ENCODE measurements at places on chromosomes 1 and 21.

DNA sequence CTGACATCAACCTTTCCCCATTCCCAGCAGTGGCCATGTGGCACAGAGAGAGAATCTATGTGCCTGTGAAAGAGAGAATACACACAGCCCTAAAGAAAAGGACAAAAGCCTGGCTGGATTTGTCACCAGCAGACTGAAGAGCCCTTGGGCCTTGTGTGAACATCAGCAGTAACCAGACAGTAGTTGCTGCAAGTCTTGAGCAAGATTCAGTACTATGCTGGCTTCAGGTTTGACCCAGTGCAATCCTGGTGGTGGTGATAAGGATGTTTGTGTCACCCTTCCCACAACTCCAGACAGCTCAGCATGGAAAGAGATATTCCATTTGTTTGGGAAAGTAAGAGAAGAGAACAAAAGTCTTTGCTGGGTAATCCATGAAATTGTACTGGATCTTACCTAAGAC lies 28.4 kb upstream of the GBP6 start:
- no peak for DNase-seq

GRCh38 chr1:119097380-119097779 lies 43.1 kb downstream of the WARS2 start:
- DNase-seq = no peak

DNA sequence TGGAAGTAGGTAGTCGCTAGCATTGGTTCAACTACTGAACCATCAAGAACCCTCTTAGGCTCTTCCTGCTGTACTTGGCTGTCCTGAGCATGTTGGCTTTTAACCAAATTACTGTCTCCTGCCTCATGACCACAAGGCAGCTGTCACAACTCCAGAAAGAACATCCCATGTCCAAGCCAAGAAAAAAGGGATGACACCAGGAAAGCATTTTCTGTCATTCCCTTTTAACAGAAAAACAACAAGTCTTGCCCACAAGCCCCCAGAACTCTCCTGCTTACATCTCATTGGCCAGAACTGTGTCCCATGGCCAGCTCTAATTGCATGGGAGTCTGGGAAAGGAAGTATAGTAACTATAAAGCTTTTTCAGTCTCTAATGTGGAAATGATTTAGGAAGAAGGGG lies 2.4 kb upstream of the RNU5D-1 start:
- DNase-seq = no peak

DNA sequence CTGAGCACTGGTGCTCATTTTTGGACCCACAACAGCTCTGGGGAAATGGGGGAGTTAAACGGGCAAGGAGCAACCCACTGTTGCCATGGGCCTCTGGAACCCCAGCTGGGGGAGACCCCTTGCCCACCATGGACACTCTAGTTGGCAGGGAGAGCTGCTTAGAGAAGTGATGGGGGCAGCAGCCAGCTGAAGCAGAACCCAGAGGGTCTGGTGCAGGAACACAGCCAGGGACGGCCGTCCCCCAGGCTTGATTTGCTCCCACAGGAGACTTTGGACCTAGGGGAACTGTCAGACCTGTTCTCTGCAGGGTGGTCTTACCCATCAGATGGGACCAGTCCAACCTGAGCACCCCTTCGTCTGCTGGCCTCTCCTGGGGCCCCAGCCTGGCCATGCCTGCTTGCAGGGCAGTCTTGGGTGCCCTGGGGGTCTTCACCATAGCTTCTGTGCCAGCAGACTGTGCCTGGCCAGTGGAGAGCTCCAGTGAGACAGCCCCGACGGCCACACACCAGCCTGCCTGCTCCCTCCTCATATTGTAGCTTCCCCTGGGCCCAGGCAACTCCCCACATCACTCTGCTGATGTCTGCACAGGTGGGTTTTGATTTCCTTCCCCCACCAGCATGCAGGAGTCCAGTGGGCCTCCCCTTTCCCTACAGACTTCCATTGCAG lies 11.3 kb downstream of the SPATC1L start:
- no peak for DNase-seq

GRCh38 chr1:214364386-214364785 lies 83.4 kb downstream of the SMYD2 start:
- no peak for DNase-seq

DNA sequence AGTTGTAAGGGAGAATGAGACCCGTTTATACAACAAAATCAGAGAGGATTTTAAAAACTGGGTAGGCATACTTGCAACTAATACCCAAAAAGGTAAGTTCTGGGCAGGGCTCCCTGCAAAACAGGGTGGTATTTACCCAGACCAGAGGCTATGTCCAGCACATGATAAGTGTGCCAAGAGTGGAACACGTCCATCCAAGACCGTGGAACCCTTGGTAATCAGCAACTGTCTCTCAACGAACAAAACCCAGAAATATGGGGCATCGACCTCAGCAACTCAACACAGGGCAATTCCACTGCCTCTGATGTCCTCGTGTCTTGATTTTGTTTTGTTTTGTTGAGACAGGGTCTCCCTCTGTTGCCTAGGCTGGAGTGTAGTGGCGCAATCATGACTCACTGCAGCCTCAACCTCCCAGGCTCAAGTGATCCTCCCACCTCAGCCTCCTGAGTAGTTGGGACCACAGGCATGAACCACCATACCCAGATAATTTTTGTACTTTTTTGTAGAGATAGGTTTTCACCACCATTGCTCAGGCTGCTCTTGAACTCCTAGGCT lies 26.7 kb upstream of the MX1 start:
- no peak for DNase-seq

DNA sequence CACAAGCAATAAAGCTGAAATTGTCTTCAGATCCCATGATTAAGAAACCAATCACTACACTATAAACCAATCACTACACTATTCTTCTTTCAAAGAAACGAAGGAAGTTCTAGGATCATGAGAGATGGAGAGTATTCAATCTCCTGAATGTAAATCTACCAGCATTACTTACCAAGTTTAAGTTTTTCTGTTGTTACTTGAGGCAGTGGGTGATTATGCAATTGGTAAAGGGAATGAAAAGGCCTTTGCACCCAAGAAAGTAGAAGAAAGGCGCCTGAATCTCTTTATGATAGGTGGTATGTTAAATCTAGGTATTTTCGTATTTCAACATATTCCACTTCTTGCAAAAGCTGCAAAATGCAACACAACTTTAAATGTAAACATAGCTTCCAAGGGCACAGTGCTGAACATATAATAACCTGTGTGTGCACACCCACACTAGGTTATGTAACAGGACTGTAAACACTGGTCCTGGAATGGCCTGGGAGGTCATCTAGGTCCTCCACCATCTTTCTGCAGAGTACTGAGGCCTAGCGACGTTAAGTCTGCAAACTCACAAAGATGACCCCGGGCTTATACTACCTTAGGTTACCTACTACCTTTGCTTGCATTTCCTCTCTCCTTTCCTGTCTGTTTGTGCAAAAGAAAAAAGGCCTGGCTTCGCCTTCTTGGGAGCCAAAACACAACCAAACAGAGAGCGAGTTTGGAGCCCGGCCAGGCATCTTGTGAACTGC lies 1.1 kb upstream of the UAP1 start:
- DNase-seq = no peak

DNA sequence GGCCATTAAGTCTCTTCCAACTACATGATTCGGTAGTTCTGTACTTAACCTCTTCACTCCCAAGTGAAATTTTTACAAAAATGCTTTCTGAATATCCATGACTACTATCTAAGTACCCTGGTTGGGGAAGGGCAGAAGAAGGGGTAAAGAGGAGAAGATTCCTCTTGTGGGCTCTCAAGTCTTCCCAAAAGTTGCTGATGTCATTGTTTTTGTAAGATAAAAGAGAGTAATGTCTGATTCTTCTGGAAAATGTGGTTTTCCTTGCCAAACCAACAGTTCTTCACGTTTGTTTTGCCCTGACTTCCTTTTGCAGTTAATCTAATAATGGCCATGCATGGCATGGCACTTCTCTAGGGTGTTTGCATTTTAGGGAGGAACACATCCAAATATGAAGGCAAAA lies 34.7 kb upstream of the AK4 start:
- DNase-seq = no peak

DNA sequence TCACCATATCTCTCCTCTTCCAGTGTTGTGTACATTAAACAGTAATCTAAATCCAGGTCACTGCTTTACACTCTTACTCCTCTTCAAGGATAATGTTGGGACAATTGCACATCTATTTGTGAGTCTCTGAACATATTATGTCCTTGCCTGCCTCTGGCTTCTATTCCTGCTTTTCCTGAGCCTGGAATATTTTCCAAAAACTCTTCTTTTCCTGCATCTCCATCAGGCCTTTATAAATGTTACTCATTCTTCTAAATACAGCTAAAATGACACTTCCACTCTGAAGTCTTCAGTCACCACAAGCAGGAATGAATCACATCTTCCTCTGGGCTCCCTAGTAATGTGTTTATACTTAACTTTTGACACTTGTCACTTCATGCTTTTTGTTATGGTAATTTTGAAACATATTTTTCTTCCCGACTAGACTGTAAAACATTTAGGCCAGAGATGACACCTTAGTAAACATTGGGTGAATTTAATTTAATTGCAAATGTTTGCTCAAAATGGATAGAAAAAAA lies 396.0 kb downstream of the LRRIQ3 start:
- no peak for DNase-seq

DNA sequence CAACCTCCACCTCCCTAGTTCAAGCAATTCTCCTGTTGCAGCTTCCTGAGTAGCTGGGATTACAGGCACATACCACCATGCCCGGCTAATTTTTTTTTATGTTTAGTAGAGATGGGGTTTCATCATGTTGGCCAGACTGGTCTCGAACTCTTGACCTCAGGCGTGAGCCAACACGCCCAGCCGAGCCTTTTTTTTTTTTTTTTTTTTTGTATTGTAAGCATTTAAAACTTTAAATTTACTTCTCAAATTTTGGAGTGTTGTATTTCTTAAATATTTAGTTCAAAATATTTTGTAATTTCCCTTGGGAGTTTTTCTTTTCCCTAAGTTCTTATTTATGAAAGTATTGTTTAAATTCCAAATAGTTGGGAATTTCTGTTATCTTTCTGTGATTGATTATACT lies 9.2 kb upstream of the SCAF4 start:
- no peak for DNase-seq

- DNase-seq = no peak
Measured at GRCh38 chr1:38073534-38074301, 27.1 kb upstream of the POU3F1 start.

GRCh38 chr1:102566182-102566581 lies 542.1 kb downstream of the COL11A1 start:
- DNase-seq = no peak

DNA sequence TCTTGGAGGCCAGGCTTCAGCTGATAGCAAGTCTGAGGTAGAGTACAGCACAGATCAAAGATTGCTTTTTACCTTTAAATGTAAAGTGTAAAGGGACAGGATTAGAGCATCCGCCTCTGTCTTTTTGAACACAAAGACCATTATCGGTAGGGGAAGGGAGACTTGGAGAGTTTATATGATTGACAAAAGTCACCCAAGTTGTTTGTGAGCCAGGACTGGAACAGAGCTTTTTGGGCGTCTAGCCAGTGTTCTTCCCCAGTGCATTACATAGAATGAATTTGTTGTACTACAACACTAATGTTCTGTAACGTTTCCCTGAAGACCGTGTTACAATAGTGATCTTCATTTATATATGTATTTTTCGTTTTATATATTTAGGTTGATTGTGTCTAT lies 9.3 kb upstream of the PIGC start:
- DNase-seq = no peak

- DNase-seq = no peak
Measured at GRCh38 chr1:228105270-228105995, 2.3 kb upstream of the C1orf35 start.

DNA sequence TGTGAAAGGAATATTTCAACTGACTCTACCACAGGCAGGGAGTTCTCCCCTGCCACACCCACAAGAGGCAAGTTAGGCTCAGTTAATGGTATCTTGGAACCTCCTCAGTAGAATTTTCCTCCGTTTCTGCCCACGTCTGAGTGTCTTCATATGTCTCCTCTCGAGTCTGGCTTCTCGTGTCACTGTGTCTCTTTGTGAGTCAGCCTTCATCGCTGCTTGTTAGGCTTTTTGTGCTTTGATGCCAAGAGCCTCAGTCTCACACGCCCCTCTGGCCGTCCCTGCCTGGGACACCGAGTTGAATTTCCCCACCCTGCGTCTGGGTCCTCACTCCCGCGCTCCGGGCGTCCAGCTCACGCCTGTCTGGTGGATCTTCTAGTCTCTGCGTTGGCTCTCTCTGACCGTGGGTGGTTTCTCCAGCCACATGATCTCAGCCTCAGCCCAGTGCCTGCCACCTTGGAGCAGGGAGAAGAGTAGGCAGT lies 125.7 kb upstream of the GADD45A start:
- no peak for DNase-seq

DNA sequence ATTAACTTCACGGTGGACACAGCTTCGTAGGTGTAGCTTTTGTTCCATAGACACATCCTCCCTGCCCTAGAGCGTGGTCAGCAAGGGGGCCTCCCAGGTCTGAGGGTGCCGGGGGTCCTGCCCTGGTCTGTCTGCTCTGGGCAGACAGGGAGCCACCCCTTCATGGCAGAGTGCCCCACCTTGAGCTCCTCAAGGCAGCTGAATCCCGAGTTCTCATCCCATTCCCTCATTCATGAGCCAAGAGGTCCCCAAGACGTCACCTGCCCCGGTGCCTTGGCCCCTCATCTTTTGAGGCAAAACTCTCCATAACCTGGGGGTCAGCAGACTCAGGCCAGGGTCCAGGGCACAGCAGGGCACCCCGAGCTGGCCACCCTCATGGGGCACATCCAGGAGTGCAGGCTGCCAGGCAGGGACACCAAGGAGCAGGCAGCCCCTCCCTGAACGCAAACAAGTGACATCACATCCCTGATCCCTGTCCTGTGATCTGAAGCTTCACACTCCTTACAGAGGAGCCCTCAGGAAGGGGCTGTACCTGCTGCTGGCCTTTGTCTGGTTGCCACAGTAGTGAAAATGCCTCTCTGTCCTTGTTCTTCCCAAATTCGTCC lies 23.3 kb downstream of the UBASH3A start:
- DNase-seq = no peak

DNA sequence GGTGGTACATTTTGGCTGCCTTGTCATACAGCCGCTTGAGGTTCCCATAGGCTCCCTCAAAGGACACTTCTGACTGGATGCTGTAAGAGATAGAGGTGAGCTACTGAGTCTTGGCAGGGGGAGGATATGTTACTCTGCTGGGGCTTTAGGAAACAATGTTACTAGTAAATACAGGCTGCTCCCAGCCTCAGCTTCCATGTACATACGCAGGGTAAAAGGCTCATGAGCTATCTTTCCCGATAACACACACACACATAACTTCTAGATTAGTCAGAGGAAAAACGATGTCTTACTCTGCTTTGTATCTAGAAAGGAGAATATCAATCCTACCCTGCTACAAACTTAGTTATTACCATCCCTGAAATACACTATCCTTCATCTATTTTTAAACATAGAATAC lies 14.3 kb downstream of the SMG5 start:
- no peak for DNase-seq

DNA sequence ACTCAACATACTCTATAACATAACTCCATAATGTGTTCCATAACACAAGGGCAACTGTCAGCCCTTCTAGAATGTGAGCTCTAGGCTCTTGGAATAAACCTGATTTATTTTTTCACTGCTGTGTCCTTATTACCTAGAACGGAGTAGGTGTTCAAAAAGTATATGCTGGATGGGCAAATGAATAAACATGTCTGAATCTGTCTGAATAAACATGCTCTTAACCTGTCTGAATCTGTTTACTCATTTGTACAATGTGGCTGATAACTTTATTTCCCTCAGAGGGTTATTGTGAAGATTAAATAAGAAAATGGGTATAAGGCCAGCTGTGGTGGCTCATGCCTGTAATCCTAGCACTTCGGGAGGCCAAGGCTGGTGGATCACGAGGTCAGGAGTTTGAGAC lies 42.3 kb downstream of the AZIN2 start:
- no peak for DNase-seq

GRCh38 chr1:47424336-47424982 lies 8.4 kb downstream of the FOXE3 start:
- no peak for DNase-seq

GRCh38 chr21:38077569-38077968 lies 161.3 kb upstream of the KCNJ6 start:
- no peak for DNase-seq
